Stimulated activated CD4-positive, alpha-beta T cell treated with anti-CD3 and anti-CD28 coated beads, TNF-alpha, amount 100 ng/mL, for 4 hours (primary cell): ENCODE measurements at places on chromosomes 4 and X.

GRCh38 chr4:7893539-7893938 lies 46.1 kb downstream of the AFAP1 start:
- no peak for DNase-seq

DNA sequence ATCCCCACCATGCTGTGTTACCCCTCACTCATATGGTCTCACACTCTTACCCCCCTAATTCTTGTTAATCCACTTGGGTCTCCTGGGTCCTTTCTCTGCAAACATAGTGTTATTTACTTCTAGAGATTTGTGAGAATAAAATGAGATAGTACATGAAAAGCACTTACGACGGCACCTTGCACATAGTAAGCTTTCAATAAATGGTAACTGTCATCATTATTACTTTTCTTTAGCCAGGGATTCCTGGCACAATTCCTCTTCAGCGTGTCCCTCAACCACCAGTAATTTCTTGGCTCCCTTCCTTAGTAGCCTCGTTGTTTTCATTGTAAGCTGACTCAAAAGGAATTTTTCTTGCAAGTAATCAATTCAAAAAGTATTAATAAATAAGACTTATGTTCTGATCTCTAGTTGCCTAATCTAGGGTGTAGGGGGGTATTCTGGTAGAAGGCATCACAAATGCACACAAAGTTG lies 30.1 kb upstream of the RBMX start:
- DNase-seq = no peak

DNA sequence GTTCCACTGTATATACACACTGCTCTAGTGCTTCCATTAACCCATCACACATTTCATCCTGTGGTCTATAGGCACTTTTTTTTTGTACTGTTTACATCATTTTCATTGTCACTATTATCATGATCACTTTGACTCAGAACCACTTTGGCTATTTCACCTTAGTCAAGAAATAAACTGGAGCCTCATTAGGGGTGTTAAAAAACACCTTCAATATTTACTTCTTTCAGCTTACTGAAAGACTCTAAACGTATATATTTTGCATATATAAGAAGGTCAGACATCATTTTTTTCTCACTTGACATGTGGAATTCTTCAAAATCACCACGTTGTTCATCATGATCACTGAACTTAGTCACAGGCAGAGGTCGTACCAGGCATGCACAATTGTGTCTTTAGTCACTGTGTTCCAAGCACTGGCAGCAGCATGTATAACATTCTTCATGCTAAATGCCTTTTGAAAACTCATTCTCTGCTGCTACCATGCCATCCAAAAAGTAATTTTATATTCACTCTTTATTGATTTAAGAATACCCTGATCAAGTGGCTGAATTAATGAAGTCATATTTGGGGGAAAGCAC lies 229.2 kb upstream of the ARSJ start:
- no peak for DNase-seq

DNA sequence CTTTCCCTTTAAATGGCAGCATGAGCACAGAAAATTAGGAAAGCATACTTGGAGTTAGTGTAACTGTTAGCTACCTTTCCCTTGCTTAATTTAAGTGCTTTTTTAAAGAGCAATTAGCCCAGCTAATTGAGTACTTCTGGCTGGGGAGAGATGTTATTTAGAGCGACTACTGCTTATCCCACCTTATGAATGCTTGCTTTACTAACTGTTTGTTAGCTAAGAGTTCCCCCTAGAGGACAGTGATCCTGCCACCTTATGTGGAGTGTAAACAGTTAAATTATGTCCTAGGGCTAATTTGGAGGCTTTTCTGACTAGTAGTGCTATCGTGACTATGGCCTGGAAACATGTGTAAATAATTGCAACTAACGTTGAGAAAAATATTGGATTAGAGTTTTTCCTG lies 909.4 kb downstream of the FSTL5 start:
- no peak for DNase-seq

GRCh38 chr4:25703731-25704388 lies 48.2 kb downstream of the SLC34A2 start:
- no peak for DNase-seq

DNA sequence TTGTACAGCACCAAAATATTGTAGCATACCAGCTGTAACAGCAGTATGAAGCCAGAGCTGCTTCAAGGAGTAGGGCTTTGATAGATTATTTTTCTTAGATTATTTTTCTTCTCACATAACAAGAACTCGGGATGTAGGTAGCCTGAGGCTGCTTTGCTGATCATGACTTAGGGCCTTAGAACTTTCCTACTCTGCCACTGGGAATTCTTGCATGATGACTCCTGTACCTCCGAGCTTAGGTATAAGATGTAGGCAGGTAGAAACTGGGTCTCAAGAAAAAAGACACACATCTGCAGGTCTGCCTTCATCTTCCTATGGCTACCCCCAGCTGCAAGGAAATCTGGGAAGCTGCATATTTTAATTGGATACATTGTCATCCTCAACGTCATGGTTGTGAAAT lies 115.9 kb upstream of the PNPLA4 start:
- no peak for DNase-seq
